ENCODE measurements at places on chromosomes 4 and X.

DNA sequence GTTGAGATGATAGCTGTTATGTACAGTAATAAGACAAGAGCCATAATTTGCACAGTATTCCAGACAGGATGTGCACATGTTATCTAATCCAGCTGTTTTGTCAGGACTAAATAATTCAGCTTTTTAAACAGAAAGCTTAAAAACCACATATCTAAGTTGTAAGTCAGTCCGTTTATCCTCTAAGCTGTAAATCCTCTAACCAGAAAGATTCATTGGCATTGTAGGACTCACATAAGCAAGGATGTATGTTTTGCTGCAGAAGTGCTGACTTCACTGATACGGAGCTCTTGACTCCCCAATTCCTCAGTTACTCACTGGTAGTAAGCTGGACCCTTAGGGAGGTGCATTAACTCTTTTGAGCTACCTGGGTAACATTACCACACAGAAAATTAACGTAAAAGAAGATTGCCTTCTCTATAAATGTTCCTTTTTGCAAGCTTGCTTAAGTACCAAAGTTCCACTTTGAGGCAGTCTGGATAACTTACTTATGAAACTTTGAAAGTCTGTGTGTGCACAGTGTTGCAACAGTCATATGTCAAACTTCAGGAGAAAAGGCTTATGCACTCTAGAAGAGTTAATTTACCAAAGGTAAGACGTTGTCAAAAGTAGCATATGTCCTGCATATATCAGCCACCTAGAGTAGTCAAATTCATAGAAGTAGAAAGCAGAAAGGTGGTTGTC, 58.3 kb upstream of the MAGEB2 start:
- DNase-seq: no peak

- DNase-seq: no peak
These were observed 904.1 kb downstream of the RPA4 start for GRCh38 chrX:97787849-97788248.

- no peak for DNase-seq
These were observed 2529.3 kb downstream of the ARAP2 start for GRCh38 chr4:33714971-33715370.

DNA sequence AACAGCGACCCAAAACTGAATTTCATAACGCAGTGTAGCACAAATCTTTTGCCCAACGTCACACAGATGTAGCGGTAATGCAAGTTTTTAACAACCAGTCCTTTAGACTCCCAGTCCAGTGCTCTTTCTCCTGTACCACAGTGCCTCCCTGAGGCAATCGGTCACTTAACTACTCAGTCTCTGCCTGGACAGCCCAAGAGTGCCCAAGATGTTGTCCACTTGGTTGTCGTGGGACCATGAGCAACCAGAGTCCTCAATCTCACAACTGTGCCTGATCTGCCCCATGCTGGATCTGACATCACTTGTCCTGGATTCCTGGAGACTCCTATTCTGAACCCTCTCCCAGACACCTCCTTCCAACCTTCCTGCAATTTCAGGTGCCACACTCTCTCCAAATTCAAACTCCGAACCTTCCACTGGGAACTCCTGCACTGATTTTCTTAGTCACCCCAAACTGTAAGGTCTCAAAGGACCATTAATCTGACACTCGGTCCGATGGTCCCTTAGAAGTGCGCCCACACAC, 702 bp downstream of the MMGT1 start:
- DNase-seq: no peak

DNA sequence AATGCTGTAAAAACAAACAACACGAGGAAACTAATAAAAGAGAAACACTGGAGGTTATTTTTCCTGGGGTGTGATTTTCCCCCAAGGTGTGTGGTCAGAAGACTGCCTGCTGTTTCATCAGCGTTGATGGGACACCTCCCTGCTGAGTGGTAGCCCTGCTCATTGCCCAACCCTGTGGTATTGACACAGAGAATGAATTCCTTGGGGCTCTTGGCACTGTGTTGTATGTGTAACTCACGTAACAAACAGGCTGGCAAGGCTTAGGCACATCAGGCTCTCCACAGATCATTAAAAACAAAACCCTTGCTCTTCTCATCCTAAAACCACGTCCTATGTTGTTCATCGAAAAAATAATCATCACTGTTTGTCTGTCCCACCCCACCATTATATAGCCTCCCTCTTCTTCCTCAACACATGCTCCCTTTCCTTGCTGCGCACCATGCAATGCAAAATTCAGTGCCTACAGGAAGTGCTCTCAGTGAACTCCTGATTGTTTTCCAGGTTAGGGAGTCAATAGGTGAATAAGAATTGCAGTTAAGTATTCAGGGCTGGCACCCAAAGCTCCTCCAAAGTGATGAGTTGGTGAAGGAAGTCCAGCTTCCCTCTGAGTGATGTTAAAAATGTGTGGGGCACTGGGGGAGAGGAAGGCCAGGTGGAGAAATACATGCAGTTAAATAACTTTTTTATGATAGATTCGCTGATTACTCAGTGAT, 11.4 kb upstream of the PUDP start:
- no peak for DNase-seq

All from natural killer cell (primary cell).